ENCODE measurements at places on chromosomes 13 and 19.
A peak's percentile ranks its signal among the peaks of the same experiment; 100 is the strongest.

GRCh38 chr13:46184277-46184699, 2.3 kb upstream of the LCP1 start:
- DNase-seq, result peak; percentile 62

GRCh38 chr13:101624981-101625380, 172.5 kb downstream of the ITGBL1 start:
- no peak for DNase-seq

DNA sequence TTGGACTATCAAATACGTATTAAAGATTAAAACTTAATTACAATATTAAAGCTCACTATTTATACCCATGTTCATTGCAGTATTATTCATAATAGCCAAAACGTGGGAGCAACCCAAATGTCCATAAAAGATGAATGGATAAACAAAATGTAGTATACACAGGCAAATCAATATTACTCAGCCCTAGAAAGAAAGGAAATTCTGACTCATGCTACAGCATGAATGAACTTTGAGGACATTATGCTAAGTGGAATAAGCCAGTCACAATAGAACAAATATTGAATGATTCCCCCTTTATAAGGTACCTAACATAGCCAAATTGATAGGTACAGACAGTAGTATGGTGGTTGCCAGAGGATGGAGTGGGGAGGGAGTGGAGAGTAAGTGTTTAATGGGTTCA, 457.3 kb downstream of the FGF14 start:
- no peak for DNase-seq

DNA sequence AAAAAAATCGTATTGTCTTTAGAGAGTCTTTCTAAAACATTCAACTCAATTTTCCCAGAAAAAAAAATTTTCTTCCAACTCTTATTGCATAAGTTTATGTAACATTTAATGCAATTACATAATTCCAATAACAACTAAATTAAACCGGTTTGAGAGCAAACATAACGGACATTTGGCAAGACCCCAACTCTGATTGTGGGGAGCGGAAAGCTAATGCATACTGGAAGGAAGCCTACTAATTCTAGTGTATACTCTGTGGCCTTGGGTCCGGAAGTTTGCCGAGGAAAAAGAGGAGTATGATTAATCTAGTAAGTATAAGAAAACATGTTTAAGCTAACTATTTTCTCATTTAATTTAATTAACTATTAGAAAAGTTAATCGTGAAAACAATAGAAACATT, 21.3 kb upstream of the MIR17HG start:
- no peak for DNase-seq

GRCh38 chr19:45469945-45470761, 2.4 kb downstream of the FOSB start:
- DNase-seq, result no peak
